ENCODE measurements at places on chromosomes 12 and 14.
A peak's percentile ranks its signal among the peaks of the same experiment; 100 is the strongest.

DNA sequence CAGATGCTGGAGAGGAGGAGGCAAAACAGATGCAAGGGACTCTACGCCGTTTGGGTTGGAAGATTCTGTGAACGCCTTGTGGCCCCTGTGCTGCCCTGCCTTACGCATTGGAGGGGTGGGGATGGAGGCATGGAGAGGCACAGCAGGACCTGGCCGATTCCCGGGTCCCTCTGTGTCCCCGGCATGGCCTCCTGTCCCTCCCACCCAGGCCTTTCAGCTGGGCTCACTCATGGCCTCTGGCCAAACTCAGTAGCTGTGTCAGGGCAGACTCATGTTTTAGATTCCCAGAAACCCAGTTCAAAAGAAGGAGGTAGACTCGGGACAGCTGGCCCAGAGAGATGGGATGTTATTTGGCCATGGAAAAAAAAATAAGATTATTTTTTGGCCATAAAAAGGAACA is 40.1 kb downstream of the TESC start:
- no peak for DNase-seq

GRCh38 chr14:71487941-71488340 is 444.3 kb upstream of the RGS6 start:
- peak; percentile 25 for DNase-seq

GRCh38 chr12:18923721-18924120 is 185.8 kb downstream of the CAPZA3 start:
- no peak for DNase-seq

GRCh38 chr14:90455100-90455571 is 58.3 kb downstream of the CALM1 start:
- DNase-seq: no peak

- DNase-seq: no peak
Measured at GRCh38 chr12:106845902-106846301, 71.4 kb downstream of the RIC8B start.

- no peak for DNase-seq
Measured at GRCh38 chr12:68434391-68435298, 102.5 kb upstream of the MDM1 start.

DNA sequence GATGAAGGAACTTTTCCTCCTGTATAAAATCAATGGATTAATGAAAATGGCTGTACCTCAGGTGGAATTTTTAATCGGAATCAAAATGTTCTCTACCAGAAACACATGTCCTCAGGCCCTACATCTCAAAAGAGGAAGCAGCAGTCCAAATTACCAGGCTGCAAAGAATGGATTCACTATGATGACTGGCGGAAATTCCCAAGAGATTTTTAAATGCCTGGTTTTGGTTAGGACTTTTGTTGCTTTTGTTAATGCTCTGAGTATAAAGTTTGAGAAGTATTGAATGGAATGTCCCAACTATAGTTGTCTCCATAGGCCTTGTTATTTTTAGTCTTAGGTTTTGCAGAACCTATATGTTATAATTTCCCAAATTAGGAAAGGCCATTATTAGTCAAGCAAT is 11.2 kb upstream of the IFNG start:
- no peak for DNase-seq

GRCh38 chr14:104223101-104224041 is 85.0 kb downstream of the KIF26A start:
- DNase-seq: peak; percentile 8

DNA sequence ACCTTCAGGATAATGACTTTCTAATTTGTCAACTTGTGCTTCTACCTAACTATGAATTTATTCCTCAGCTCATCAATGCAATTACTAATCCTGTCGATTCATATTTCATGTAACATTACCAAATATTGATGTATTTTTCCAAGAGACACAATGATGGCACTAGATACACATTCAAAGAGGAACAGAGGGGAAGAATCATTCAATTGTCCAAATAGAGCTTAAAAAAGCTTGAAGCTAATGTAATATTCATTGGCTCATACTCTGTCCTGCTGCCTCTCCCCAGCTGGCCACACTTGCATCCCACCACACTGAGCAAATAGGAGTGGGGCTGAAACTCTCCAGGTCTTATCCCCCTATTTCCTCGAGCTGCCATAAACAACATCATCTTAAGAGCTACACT is 9.3 kb downstream of the TESPA1 start:
- no peak for DNase-seq

DNA sequence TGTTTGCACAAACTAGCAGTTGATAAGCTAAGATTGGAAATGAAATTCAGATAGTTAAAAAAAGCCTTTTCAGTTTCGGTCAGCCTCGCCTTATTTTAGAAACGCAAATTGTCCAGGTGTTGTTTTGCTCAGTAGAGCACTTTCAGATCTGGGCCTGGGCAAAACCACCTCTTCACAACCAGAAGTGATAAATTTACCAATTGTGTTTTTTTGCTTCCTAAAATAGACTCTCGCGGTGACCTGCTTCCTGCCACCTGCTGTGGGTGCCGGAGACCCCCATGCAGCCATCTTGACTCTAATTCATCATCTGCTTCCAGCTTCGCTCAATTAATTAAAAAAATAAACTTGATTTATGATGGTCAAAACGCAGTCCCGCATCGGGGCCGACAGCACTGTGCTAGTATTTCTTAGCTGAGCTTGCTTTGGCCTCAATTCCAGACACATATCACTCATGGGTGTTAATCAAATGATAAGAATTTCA is 335.6 kb downstream of the TMEM121 start:
- no peak for DNase-seq

GRCh38 chr12:89700191-89700810 is 8.3 kb downstream of the ATP2B1 start:
- DNase-seq: peak; percentile 23

- no peak for DNase-seq
Measured at GRCh38 chr14:99261912-99262787, 9.8 kb downstream of the BCL11B start.

- DNase-seq: no peak
Measured at GRCh38 chr12:1832801-1833595, 12.6 kb downstream of the LRTM2 start.

DNA sequence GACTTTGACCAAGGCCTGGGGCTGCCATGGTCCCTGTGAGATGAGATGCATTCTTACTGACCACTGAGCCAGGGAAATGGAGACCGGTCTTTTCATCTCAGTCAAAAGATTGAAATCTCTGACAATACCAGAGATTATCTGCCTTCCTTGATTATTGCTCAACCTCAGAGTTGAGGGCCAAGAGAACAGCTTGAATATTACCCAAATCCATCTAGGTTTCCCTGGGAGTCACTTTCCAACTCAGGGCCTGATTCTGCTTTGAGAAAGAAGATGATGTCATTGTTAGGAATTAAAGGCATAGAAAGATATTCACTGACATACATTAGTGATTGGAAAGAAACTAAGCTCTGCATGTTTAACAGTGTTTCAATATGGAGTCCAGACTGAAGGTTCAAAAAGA is 515.9 kb upstream of the TBX3 start:
- peak; percentile 35 for DNase-seq

Data from mesenchymal stem cell (in vitro differentiated cells and primary cell).